ENCODE measurements at places on chromosomes 1 and 21.

DNA sequence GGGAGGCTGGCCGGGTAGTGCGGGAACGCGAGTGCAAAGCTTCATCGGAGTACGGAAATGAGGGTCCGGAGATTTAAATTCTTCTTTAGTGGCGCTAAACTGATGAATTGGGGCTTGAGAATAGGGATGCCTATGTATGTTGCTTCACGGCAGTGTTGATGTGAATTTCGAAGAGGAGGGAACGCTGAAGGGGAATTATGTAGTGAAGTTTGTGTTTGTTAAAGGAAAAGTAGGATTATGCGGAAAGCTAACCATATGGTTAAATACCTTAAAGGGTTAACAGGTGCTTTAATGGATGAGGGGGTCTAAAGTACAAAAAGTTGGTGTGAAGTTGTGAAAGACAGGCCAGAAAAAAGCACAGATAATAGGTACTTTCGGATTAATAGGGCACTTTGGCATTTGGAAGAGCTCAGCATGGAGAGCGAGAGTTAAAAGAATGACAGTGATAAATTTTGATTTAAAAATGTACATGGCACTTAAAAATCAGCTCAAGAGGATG, 1.4 kb downstream of the HS2ST1 start:
- no peak for DNase-seq

GRCh38 chr21:23101111-23101510, 2102.9 kb downstream of the NCAM2 start:
- DNase-seq = no peak

DNA sequence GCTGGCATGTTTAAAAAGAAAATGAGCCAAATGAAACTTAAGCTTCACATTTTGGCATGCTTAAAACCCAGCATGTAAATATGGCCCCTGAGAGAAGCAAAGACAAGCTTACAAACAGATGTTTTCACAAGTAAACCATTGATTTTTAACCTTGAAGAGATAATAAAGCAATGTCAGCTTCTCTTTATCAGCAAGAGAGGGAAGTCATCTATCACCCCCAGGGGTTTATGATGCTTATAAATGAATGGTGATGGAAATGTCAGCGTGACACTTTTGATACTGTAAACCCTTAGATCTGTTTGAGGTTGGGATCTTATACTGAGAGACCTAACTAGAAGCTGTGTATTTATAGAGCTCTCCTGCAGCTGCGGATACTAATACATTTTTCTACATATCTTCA, 471.3 kb downstream of the PLA2G4A start:
- no peak for DNase-seq

DNA sequence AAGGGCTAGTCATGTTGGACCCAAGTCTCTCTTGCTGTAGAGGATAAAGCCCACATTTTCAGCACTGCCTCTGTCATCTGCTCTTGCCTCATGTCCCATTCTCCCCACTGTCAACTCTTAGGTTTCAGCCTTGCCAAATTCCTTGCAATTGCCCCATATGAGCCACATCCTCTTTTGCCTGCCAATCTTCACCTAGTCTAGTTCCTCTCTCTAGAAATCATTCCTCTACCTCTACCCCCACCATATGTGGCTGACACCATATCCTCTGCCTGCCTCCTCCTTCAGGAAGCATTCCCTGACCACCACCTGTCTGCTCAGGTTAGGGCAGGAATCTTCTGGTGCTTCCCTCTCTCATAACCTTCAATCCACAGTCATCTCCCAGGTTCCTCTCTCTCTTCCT, 38.2 kb downstream of the SLC9A1 start:
- no peak for DNase-seq

DNA sequence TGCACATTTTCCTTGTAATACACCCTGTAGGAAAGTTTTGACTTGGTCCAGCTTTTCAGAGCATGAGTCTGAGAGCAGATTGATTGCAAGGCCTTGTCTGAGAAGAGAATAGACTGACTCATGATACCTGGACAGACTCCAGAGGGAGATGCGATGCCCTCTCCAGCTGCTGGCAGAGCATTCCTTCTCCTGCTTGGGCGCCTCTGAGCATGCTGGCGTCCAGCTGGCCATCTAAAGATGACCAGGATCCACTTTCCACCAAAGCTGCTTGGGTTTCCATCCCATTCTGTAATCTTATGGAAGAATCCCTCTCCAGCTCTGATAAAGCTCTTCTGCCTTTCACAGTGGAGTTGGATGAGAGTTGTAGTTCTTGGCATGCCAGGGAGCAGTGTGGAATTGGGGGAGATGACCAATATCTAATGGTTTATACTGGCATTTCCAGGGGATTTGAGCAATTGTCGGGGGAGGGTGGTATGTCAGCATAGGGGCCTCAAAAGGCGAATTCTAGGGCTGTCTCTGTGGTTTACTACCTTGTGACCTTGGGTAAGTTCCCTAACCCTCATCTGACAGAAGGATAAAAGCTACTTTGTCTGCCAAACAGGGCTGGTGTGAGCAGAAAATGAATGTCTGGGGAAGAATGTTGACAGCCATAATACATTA, 19.5 kb downstream of the SZRD1 start:
- no peak for DNase-seq

All from brain pericyte (primary cell).